Activated CD4-positive, alpha-beta T cell treated with anti-CD3 and anti-CD28 coated beads for 24 hours (primary cell): ENCODE measurements at places on chromosomes 11 and 22.

- no peak for DNase-seq
Measured at GRCh38 chr11:111949519-111950426, 12.6 kb downstream of the DIXDC1 start.

DNA sequence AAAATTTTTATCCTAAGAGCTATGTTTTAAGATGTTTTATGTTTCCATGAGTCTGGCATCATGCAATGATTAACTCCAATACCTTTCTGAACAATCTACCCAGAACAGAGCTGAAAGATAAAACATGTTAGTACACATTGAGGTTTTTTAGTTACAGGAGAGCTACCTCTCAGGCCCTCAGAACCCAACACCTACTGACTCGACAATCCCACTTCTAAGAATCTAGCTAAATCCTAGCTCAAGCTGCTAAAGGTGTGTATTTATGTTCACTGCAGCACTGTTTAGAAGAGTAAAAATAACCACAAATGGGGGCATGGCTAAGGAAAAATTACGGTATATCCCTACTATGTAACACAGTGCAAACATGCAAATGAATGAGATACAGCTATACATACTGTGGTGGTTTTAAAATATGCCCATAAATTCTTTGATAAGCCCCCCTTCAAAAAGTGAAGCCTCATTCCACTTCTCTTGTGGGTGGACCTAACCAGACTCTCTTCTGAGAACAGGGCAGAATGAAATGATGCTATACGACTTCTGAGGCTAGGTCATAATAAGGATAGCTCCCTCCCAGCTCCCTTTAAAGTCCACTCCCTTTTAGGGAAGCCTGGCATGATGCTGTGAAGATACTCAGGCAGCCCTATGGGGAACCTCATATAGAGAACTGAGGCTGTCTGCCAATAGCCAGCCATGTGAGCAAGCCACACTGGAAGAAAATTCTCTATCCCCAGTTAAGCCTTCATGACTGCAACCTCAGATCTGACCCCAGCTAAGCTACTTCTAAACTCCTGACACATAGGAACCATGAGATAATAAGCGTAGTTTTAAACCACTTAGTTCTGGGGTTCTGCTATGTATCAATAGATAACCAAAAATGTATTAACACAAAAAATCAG is 29.5 kb downstream of the TMEM123 start:
- no peak for DNase-seq

GRCh38 chr11:87260811-87261210 is 223.1 kb downstream of the TMEM135 start:
- DNase-seq = no peak

- DNase-seq = no peak
Measured at GRCh38 chr11:93922830-93923229, 72.4 kb upstream of the VSTM5 start.

- DNase-seq = no peak
Measured at GRCh38 chr22:49507607-49508292, 319.9 kb downstream of the BRD1 start.

DNA sequence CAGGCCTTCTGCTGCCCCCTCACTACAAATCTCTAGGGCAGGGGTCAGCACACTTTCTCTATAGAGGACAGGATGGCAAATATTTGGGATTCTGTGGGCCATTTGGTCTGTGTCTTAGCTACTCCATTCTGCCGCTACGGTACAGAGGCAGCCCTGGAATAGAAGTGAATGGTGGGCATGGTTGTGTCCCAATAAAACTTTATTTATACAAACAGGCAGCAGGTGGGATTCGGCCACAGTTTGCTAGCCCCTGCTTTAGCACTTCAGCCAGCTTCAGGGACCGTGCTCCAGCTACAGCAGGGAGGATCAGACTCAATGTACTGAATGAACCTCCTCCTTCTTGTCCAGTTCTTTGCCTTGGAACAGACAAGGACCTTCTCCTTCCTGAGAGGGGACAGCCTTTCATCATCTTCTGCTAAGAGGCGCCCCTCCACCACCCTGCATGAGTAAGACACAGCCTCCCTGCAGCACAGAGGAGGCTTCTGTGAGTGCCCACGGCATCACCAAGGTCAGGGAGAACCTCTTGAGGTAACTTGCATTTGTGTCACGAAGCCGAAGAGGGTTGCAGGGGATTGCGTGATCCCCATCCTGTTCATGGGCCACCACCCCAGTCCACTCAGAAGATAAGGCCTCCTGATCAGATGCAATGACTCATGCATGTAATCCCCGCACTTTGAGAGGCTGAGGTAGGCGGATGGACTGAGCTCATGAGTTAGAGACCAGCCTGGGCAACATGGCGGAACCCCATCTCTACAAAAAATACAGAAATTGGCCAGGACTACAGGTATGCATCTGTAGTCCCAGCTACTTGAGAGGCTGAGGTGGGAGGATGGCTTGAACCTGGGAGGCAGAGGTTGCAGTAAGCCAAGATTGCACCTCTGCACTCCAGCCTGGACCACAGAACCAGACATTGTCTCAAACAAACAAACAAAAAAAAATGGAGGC is 4.6 kb downstream of the C11orf24 start:
- DNase-seq = no peak

DNA sequence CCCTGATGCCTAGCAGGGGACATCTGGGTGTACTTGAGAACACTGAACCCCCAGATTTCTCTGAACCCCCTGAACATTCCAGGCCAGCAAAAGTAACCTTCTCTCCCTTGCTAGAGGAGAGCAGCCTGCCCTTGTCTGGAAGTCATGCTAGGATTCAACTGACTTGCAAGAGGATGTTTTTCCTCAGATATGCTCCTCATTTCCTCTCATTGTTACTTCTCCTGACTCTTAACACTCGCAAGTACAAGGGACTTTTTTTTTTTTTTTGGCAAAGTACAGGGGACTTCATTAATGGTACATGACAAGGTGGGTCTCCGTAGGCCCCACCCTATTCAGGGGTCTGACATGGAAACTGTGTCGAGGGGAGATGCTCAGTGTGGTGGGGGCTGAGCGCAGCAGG is 6.3 kb upstream of the MCHR1 start:
- DNase-seq = no peak

GRCh38 chr11:115393950-115394349 is 110.3 kb downstream of the CADM1 start:
- DNase-seq = no peak

DNA sequence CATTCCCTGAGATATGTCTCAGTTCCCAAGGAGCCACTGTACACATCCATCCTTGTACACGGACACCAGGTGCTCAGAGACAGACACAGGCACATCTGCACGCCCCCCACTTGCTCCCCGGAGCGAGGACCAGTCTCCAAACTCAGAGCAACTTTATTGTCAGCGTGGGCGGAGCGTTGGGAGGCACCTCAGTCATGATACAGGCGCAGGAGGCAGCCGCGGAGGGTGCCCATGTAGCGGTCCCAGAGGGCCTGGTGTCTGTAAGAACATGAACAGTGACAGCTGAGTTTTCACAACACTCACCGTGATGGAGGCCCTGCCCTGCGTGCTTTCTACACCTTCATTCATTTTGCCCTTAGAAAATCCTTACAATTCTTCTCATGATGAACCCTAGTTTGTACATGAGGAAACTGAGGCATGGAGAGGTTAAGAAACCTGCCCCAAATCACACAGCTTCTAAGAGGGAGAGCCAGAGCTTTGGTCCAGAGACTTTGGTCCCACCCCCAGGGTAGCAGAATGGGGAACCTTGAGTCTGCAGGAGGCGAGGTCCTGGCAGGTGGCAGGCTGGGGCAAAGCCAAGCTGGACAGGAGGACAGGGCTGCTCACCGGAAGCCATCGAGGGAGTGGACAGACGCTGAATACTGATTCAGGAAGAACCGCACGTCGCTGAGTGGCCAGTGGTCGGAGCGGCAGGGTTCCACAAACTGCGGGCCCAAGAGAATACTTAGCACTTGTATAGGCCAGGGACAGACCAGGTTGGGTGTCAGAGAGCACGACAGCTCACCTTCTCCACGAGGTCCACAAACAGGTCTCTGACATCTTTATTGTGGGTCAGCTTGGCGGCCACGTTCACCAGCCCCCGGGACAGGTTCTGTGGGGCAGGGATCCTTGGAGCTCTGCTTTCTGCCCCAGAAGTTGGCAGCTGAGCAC is 4.2 kb downstream of the FIBP start:
- DNase-seq = no peak

GRCh38 chr11:134615041-134615615 is 203.1 kb upstream of the B3GAT1 start:
- no peak for DNase-seq

- no peak for DNase-seq
Measured at GRCh38 chr22:23609983-23610781, 21.9 kb downstream of the DRICH1 start.

DNA sequence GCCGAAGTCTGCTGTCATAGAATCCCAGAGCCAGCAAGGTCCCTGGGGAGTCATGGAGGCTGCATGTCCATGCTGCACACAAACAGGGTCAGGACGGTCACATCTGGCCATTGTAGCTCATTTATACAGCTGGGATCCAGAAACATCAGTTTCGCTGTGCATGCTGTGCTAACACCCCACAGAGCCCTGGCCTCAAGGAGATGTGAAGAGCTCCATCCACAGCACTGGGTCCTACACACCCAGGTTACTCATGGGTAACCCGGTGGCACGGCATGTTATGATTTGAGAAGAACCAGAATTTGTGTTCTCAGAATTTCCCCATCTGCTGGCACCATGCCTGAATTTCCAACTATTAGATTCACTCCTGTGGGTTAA is 146.3 kb upstream of the ARHGAP20 start:
- DNase-seq = no peak
